Activated CD8-positive, alpha-beta memory T cell treated with anti-CD3 and anti-CD28 coated beads, Interleukin-2, amount 50 U/mL, for 48 hours (primary cell): ENCODE measurements at places on chromosomes 7 and 10.

- DNase-seq = no peak
These were observed 108.0 kb downstream of the PDE1C start for GRCh38 chr7:31962246-31962645.

- no peak for DNase-seq
These were observed 224.2 kb upstream of the LYZL1 start for GRCh38 chr10:29064680-29065079.

DNA sequence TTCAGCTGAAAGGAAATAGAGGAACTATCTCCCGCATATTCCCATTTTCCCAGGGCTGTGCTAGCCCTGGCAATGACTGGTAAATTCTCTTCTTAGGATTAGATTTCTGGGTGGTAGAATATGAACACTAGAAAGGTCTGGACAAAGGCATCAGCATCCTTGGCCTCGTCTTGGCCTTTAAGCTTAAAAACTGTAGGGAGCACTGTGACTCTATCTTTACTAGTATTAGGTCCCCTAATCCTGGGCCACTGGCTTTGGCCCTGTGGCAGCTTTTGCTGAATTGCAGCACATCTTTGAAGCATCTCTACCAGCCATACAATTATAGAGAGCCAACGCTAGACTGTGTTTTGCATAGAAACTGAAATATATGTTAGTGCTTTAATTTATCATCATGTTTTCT is 41.5 kb upstream of the EBLN1 start:
- no peak for DNase-seq

GRCh38 chr10:16653224-16653623 is 131.5 kb upstream of the C1QL3 start:
- no peak for DNase-seq

DNA sequence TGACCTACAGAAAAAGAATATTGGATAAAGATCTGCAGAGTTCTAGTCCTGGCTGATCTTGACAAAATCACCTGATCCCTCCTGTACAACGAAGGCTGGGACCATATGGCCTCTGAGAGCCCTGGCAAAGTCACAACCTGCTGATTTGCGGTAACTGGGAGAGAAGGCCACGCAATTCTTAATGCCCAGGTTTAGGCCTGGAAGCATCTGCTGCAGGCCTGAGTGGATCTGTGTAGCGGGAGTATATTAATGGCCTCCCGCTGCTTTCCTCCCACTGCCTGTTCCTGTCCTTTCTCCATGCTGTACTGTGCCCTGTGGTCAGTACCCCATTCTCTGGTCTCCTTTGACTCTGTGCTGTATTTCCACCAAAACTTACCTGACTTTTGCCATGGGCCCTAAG is 24.2 kb downstream of the AKR1B1 start:
- no peak for DNase-seq

DNA sequence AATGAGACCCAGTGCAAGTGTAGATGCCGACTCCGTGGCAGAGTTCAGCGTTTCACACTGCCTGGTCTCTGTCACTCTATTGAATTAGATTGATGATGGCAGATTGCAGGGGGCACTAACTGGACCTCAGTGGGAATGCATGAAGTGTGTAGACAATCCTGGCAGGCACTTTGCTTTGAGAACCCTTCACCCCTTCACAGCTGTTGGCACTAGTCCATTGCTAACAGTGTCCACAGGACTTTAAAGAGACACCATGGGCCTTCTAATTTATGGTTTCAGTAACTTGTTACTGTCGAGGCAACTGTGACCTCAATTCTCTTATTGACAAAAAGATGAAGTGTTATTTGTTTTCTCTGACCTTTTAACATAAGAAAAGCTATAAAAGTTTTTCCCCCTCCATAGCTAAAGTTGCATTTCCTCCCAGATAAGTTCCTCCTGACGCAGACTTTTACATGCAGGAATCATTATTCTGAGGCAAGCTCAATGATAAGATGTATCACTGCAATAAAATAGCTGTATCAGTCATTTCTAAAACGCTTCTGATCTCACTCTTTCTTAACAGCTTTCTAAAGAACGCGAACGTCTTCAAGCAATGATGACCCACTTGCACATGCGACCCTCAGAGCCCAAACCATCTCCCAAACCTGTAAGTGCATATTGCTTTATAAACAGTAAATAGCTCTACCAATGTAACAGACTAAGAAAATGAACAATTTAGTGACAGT is 238.9 kb downstream of the FOXP2 start:
- DNase-seq = no peak

DNA sequence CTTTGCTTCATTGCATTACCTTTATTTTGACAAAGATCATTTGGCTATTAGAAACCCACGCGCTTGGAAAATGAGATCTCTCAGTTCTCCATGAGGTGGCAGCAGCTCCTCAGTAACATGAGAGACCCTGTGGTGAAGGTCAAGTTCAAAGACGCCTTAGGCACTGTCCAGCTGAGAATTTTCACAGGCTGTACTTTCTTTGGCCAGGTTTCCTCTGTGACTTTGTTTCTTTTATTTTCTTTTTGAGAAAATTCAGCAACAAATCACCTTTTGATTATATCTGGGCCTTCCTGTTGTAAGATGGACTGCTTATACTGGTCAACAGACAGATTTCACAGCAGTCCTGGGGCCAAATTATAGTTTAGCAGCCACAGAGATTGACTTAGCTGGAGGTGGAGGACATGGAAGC is 54.5 kb downstream of the RAB18 start:
- DNase-seq = no peak

- no peak for DNase-seq
These were observed 32.1 kb upstream of the NMT2 start for GRCh38 chr10:15200626-15201025.

- DNase-seq = no peak
These were observed 1.1 kb downstream of the EPHA1 start for GRCh38 chr7:143407287-143408251.

DNA sequence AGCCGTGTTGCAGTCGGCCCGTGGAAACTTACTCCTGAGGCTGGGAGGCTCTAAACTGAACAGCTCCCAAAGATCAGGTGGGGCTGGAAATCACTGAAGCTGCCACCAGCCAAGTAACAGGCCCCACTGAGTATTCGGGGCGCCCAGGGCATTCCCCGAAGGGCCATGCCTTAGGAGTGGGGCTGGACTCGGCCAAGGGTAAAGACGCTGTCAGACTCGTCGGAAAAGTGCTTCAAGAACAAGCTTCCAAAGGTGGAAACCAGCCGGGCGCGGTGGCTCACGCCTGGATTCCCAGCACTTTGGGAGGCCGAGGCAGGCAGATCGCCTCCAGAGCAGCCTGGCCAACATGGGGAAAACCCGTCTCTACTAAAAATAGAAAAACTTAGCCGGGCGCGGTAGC is 102.8 kb downstream of the GALNT11 start:
- DNase-seq = no peak

DNA sequence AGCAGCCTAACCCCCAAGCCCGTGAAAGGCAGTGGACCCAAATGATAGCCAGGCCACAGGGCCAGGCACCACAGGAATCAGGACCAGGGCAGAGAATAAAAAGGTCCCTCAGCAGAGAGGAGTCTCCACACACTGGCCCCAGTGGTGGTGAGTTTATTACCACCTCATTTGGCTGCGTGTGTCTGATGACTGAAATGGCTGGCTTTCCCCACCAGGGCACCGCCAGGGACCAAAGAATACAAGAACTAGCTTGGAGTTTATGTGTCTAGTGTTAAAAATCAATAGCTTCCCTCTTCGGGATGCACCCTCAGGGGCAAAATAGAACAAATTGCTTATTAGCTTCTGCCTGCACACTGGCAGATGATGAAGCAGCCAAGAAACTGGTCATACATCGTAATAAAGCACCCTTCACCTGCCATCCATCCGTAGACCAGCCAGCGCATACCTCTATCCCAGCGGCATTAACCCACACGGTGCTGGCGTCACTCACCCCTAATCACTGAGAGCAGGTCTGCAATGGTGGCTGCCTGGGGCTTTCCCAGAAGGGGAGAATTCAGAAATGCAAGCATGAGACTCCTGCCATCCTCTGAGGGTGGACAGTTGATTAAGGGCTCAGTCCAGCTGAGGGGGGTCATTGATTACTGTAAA is 223.7 kb upstream of the ZMIZ1 start:
- no peak for DNase-seq

DNA sequence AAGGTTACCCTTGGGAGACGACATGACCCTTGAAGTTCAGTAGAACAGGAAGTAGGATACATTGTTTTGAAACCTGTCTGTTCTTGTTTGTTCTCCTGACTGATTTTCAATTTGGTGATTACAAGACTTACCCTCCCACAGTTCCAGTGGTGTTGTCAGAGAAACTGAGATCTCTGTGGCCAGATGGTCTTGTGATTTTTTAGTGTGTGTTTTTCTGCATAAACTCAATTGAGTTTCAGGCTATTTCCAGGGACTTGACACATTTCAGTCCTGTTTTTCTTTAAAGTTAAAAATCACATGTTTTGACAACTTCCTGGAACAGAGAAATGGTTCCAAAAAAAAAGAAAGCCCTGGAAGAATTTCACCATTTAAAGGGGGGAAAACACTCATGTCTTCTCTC is 22.3 kb downstream of the PIK3CG start:
- DNase-seq = no peak
